ENCODE measurements at places on chromosomes 11 and 22.

- no peak for DNase-seq
Measured at GRCh38 chr11:35387111-35387982, 32.0 kb downstream of the SLC1A2 start.

- DNase-seq: no peak
Measured at GRCh38 chr11:6968816-6969215, 42.6 kb downstream of the ZNF215 start.

DNA sequence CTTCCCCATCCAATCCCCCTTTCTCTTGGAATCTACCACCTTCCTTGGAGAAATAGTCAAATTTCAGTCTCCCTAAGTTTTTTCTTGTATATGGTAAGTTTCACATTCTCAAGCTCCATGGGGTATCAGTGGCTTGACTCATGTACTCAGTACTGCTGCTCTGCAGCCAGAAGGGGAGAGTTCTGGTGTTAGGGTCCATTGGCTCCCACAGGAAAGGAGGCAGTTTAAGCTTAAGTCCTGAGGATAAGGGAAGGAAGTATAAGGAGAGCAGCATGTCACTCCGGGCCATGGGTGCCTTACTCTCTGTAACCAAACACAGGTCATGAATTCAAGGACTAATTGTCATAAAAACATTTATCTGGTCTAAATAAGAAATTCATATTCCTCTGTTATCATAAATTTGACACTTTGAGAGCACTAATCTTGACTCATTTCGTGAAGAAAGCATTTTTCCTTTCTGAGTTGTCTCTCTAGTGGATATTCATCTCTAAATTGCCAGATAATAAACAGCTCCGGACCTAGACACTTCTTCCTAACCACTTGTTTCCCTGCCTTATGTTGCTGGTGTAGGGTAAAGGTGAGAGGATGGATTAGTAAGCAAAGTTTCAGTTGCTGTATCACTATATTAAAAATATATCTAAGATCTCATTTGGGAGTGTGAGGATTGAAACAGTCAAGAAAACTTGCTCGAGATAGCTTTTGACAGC is 20.1 kb upstream of the SORL1 start:
- no peak for DNase-seq

DNA sequence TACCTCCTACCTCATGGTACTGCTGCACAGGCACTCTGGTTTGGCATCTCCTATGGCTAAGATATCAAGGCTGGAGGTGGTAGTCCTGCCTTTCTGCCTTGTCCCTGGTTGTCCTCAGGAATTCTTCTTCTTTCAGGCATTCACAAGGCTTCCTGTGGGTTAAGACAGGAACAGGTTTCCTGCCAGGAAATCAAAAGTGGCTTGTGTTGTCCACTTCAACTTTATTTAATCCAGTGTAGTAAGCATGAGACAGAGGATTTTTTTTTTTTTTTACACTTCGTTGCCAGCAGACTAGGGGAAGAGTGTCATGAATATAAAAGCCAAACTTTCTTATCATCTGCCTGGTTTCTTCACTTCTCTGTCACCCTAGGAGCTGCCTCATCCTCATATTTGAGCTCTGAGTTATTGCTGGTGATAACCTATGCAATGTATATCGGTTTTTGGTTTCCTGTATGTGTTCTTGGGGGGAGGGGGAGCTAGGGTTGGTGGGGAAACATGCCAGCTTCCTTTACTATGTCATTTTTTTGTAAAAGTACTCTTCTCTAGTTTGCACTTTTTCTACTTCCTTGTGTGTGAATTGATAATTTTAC is 50.2 kb downstream of the XKR3 start:
- no peak for DNase-seq

GRCh38 chr22:50008151-50009040 is 4.2 kb downstream of the IL17REL start:
- no peak for DNase-seq

- no peak for DNase-seq
Measured at GRCh38 chr11:129453293-129453721, 77.7 kb downstream of the BARX2 start.

GRCh38 chr11:67776852-67777520 is 102.6 kb upstream of the ALDH3B2 start:
- DNase-seq: no peak

DNA sequence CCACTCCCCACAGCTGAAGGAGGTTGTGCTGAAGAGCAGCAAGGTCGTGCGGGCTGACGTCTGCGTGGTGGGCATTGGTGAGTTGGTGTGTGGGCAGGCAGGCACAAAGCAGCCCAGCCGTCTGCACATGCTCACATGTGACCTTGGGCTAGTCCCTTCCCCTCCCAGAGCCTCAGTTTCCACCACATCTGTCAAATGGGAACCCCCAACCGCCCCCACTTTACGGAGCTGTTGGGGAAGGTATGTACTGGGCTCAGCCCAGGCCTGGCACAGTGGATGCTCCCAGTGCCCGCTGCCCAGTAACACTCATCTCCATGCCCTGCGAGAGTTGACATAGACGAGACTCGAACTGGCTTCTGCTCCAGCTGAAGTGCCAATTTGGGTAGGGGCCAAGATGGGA is 5.1 kb upstream of the LZTR1 start:
- peak; percentile 21 for DNase-seq

DNA sequence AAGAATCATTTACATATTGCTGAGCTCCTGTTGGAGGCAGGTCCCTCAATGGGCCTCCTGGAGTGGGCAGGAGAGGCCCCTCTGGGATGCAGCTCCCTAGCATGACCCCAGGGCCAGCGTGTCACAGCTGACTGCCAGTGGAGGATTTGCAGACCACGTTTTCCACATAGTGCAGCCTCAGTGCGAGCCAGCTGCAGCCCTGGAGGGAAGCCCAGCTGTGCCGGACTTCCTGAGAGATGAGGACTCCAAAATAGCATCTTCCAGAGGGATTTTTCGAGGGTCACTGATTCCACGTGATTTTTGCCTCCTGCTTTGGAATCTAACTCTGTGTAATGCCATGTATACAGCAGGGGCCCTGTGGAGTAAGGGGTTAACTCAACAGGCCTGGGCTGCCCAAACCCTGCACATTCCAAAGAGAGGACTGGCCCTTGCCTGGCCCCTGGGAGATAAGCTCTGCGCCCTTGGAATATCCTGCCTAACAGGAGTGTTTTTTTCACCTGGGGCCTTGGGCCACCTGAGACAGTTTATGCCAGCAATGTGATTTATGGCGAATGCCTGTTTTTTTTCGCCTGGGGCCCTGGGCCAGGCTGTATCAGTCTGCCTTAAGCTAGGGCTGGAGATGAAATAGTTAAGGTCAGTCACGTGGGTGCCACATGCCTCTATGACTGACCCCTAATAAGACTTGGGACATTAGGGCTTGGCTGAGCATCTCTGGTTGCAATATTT is 47.4 kb downstream of the RPS6KA4 start:
- DNase-seq: no peak

DNA sequence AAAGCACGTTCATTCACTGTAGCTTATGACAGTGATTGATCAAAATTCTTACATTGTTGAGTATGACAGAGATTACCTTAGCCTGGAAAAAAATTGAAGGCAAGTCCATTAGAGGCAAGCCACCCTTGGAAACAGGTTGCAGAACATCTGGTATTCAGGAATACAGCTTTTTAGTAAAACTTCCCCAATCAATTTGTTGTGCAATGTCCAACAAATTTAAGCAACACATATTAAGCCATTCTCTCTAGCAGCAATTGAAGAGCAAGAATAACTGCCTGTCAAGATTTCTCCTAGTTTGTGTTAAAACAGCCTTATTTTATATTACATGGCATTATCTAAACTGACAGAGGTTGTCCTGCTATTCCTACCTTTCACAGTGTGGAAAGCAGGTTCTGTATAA is 37.0 kb downstream of the BCL2L13 start:
- DNase-seq: no peak

DNA sequence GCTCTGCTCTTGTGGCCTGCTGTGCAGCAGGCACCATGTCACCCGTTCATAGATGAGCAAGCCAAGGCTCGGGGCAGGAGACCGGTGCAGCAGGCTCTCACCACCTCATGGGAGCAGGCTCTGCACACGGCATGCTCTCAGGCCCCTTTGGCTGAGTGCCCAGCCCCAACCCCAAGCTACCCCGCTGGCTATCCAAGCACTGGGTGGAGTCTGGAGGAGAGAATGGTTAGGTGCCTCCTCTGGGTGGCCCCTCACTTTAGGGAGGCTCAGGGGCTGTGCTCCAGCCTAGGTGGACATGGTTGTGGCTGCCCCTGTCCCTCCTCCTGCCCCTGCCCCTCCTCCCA is 199.9 kb downstream of the IGLL1 start:
- DNase-seq: no peak

DNA sequence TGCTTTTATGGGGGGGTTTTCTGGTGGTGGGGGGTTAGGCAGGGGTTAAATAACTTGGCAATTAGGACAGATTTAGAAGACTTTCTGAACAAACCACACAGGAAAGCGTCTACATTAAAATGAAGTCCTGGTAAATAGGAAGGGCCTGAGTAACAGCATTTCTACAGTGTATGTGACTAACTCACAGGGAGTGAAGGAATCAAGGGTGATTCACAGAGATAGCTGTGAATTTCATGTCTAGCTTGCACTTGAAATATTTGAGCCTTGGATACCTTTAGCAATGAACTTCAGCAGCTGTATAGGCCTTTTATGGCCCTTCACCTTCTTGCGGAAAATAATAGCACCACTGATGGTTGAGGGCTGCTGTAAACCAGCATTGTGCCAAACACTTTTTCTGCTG is 26.1 kb upstream of the LDHA start:
- DNase-seq: no peak

GRCh38 chr11:37264060-37264459 is 666.0 kb upstream of the RAG2 start:
- DNase-seq: no peak

DNA sequence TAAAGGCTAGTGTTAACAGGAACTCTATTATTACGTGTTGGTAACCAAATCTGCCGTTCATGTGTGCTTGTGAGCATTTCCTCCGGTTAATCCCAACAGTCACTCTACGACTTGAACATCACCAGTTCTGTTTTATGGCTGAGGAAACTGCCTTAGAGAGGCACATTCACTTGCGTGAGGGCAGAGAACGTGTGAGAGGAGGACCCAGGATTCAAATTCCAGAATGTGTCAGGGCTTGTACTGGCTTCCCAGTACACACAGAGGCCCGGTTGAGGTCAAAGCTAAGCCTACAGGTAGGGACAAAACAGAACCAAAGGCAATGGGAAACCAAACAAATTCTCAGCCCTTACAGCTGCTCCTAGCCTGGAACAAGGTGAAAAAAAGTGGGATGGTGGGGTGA is 66.9 kb upstream of the TENM4 start:
- DNase-seq: no peak

DNA sequence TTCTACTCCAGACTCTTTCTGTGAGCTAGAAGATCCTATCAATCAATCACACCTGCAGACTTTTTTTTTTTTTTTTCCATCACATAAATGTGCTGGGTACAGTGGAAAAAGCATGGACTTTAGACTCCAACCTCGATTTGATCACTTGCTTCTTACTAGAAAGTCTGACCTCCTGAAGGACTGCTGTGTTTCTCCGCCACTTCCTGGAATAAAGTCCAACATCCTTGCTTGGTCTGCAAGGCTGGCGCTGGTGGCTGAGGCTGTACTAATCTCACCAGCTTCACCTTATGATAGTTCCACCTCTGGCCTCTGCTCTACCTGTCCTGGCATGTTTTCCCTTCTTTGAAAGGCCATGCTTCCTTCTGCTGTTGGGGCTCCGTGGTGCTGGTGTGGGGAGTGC is 60.9 kb upstream of the SESN3 start:
- no peak for DNase-seq

DNA sequence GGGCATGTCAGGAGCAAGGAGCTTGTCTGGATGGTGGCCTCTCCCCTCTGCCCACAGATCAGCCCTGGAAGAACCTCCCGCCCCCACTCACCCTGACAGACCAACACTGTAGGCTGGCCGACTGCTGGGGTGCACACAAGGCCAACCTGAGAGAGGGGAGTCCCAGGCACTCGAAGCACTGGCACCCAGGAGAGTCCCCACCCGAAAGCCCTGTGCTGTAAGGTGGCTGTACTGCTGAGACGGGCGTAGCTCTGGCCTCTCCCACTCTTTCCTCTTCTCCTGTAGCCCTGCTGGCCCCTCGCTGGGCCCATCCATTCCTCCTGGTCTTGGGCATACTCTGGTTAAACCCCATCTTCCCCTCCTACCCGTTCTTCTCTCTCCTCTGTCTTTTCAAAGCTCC is 39.7 kb downstream of the MYO7A start:
- DNase-seq: no peak

DNA sequence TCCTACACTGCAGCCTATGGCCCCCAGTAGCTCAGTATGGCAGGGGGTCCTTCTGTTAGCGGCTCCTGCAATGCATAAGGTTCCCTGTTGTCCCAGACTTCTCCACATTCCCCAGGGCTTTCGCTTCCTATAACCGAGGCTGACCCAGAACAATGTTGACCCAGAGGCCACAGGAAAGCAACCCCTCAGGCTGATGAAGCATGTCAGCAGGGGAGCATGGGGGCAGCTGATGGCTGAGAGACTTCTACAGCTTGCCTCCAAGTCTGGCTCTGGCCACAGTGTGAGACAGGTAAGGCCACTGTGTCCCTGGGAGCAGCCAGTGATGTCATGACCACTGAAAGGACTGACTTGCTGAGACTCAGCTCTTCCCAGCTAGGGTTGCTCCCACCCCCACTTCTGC is 12.5 kb upstream of the PPFIBP2 start:
- DNase-seq: no peak

DNA sequence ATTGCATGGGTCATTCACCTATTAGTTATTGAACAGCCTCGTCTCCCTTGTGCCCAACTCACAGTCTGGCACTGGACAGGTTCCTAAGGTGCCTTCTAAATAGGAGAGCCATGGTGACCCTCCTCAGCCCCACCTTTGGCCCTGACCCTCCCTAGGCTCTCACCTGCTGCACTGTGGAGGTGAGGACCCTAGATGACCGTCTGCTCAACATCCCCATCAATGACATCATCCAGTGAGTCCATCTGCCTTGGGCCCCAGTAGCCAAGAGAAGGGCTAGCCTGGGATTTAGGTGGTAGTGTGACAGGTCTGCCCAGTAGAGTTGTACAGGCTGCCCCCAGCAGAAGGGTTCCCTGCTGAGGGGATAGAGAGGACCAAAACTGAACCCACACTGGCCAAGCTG is 13.6 kb downstream of the UCP2 start:
- no peak for DNase-seq

- no peak for DNase-seq
Measured at GRCh38 chr11:129249923-129250322, 57.8 kb upstream of the ARHGAP32 start.

- DNase-seq: no peak
Measured at GRCh38 chr22:26281941-26282340, 112.7 kb downstream of the SEZ6L start.

GRCh38 chr22:22450343-22450839 is 58.2 kb downstream of the ZNF280B start:
- no peak for DNase-seq

GRCh38 chr11:111460856-111461255 is 51.3 kb downstream of the BTG4 start:
- no peak for DNase-seq

DNA sequence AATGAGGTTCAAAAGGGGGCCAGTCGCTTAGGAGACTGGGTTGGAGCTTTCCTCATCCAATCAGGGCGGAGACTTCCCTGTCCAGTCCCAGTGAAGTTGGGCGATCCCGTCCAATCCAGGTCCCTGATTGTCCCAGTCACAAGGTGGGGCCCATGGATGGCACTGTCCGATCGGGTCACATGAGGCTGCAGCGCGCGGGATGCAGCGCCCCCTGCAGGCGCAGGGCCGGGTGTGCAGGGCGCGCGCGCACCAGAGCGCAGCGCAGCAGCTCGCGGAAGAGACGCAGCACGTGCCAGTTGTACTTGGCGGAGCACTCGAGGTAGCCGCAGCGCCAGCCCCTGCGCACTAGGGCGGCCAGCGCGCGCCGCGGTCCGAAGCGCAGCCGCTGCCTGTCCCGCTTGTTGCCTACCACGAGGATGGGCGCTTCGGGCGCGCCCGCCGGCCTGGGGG is 2.3 kb downstream of the RASL10A start:
- no peak for DNase-seq

All from activated CD4-positive, CD25-positive, alpha-beta regulatory T cell treated with anti-CD3 and anti-CD28 coated beads, Interleukin-2, amount 50 U/mL, for 72 hours (primary cell).